Lower lobe of right lung (tissue), 2 donors: ENCODE measurements at places on chromosomes 6 and 20. TPM values are rescaled to one million over a fixed set of nuclear protein-coding genes. Genes with fewer than 3 reads are reported as not detected.

B3GALT4 gene
- total RNA-seq: 19.6 TPM

OR2H2 gene
- total RNA-seq: not detected

SAMD3 gene
- total RNA-seq: 5.5 TPM

CD40 gene
- 35.7 TPM for total RNA-seq

TREM1 gene
- 160 TPM for total RNA-seq

CAP2 gene
- 4.7 TPM for total RNA-seq

FGD2 gene
- total RNA-seq: 103 TPM

VWA7 gene
- total RNA-seq: 4.2 TPM

PPP1R16B gene
- 13.0 TPM for total RNA-seq

RBBP8NL gene
- 2.0 TPM for total RNA-seq

RRAGD gene
- 62.9 TPM for total RNA-seq

DNA sequence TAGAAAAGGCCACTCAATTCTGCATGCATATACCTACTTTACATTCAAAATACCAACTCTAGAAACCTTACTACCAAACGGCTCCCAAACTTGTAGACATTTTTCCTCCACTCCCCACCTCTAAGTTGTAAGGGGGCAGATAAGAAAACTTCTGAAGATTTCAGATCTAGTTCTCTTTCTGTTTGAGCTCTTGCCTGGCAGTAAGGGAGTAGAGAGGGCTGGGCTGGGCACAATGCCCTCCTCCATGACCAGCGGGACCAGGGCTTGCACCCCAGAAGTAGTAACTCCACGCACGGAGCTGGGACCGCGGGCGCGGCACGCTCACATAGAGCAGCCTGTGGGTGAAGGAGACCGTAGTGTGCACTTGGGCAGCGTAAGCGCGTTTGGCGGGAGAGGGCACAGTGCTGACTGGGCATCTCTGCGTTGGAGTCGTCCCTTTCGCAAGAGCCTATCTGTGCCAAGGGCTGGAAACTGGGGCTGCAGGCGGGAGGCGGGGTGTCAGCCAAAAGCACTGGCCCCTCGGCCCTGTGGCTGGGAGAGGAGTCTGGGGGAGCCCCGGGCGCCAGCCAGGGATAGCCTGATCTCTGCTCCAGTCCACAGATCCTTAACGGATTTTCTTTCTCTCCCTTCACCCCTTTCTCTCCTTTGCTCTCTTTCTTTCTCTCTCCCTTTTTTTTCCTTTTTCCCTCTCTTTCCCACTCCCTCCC lies 32.4 kb downstream of the PHACTR1 start:
- H3K36me3 ChIP-seq: no peaks in the 10 kb centered on the region
- no peak overlapping the region for H3K4me3 ChIP-seq
- no peaks in the 10 kb centered on the region for H3K4me1 ChIP-seq
- no peak for DNase-seq
- H3K27ac ChIP-seq: no peak overlapping the region
- peaks cover 51% of the 10 kb centered on the region for H3K27me3 ChIP-seq

- no peak overlapping the region for H3K27ac ChIP-seq
- DNase-seq: peak; percentile 56
- no peaks in the 10 kb centered on the region for H3K4me1 ChIP-seq
- no peaks in the 10 kb centered on the region for H3K36me3 ChIP-seq
- H3K27me3 ChIP-seq: peaks cover 23% of the 10 kb centered on the region
- H3K4me3 ChIP-seq: no peak overlapping the region
These were observed 289.6 kb downstream of the PREX1 start for GRCh38 chr20:48538058-48538825.

DNA sequence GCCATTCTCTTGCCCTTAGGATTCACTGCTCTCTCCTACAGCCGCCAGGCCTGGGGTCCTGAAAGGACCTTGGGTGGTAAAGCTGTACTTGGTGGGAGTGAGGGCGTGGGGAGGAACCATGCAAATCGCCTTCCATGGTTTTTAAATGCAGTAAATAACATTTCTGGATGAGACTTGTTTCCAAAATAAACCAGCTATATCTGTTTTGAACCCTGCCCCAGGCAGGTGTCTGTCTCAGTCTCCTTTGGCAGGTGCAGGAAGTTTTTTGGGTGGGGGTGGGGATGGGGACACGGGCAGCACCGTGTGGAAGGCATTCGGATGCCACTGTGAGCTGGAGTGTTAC lies 14.3 kb downstream of the ITPA start:
- H3K4me3 ChIP-seq: no peak overlapping the region
- no peaks in the 10 kb centered on the region for H3K27me3 ChIP-seq
- H3K36me3 ChIP-seq: peaks cover 46% of the 10 kb centered on the region
- no peak for DNase-seq
- H3K27ac ChIP-seq: no peak overlapping the region
- peaks cover 3% of the 10 kb centered on the region for H3K4me1 ChIP-seq

DNA sequence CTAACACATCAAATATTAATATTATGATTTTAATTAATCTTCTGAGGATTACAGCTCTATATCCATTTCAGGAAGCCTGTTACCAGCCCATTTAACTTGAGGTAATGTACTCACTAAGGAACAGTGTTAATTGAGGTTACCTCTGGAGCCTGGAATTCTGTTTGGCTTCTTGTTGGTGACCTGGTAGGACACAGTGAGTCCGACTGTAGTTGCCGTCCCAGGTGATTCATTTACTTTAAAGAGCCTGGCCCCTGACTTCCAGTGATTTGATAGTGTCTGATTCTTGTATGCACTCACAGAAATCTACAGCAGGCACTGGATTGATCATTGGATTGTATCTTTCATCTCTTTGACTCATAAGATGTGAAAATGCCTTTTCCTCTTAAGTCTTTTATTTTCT lies 34.0 kb downstream of the IGF2R start:
- peaks cover 11% of the 10 kb centered on the region for H3K4me1 ChIP-seq
- no peak overlapping the region for H3K27ac ChIP-seq

GRCh38 chr6:92701425-92702096 lies 717.8 kb downstream of the EPHA7 start:
- H3K27ac ChIP-seq: no peak overlapping the region
- no peaks in the 10 kb centered on the region for H3K36me3 ChIP-seq
- H3K4me1 ChIP-seq: no peaks in the 10 kb centered on the region

GRCh38 chr20:32510601-32511357 lies 74.4 kb downstream of the NOL4L start:
- no peaks in the 10 kb centered on the region for H3K36me3 ChIP-seq
- peaks cover 21% of the 10 kb centered on the region for H3K4me1 ChIP-seq
- peak overlapping the region; percentile 49 for H3K27ac ChIP-seq
- no peak for DNase-seq
- H3K27me3 ChIP-seq: no peaks in the 10 kb centered on the region

DNA sequence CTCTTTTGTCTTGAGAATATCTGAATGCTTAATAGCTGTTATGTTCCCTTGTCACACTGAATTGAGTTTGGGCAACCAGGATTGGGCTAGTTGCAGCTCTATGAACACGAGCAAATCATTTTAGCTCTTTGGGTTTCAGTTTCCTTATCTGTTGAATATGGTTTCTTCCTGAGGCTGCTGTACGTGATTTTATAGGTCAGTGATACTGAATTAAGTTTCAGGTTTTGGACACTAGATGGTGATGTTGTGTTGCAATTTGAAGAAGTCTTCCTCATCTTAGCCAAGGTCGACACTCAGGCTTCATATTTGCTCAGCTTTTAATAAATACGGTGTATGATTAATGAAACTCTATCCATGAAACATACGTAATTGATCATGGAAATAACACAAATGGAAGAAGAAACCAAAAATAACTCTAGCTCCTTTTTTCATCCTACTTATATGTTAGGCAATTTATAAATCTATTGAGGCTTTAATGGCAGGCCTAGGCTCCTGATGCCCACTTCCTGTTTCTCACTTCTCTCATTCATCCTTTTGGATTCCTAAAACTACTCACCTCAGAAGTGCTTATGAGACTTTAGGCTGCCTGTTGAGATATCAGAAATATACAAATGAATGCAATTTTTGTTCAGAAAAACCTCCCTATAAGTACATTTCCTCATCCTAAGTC lies 354.1 kb upstream of the MAP3K7 start:
- H3K36me3 ChIP-seq: no peaks in the 10 kb centered on the region
- H3K4me3 ChIP-seq: no peak overlapping the region
- H3K27ac ChIP-seq: no peak overlapping the region
- no peak for DNase-seq
- H3K27me3 ChIP-seq: no peaks in the 10 kb centered on the region
- no peaks in the 10 kb centered on the region for H3K4me1 ChIP-seq

DNA sequence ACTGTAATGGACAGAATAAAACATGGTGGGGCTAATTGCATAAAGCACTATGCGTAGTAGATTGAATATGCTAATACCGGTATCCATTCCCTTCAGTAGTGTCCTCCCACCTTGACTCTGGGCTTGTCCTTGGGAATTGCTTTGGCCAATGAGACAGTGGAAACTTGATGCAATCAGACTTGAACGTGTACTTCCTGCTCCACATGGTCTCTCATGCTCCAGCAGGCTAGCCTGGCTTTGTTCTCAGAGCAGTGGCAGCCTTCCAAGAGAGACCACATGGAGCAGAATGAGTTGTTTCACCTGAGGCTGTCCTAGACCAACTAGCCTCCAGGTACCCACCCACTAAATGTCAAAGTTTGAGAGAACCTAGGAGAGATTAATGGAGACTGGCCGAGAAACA lies 37.0 kb upstream of the BTBD3 start:
- DNase-seq: no peak
- H3K4me1 ChIP-seq: no peaks in the 10 kb centered on the region
- H3K27ac ChIP-seq: no peak overlapping the region
- no peaks in the 10 kb centered on the region for H3K36me3 ChIP-seq

GRCh38 chr6:45678285-45678607 lies 300.5 kb upstream of the SUPT3H start:
- H3K4me1 ChIP-seq: peaks cover 13% of the 10 kb centered on the region
- H3K27ac ChIP-seq: no peak overlapping the region
- H3K27me3 ChIP-seq: no peaks in the 10 kb centered on the region
- no peak for DNase-seq
- no peak overlapping the region for H3K4me3 ChIP-seq

DNA sequence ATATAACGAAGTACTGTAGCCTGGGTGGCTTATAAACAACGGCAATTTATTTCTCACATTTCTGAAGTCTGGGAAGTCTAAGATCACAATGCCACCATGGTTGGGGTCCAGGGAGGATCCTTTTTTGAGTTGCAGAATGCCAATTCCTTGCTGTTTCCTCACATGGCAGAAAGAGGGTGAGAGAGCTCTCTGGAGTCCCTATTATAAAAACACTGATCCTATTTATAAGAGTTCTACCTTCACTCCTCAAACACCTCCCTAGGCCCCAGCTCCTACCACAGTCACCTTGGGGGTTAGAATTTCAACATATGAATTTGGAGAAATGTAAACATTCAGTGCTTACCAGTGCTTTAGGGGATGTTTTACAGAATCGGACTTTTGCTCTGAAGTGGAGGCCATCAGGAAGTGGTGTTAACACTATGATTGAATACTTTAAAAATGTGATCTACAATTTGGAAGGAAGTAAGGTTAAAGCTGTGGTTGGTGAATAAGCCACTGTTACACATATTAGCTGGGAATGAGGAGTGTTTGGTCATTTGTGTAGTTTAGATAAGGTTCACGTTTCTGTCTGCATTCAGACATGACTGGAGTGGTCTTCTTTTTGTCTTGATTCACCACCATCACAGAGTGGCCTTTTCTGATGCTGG lies 79.9 kb upstream of the SPTLC3 start:
- no peak for DNase-seq
- H3K4me1 ChIP-seq: no peaks in the 10 kb centered on the region
- H3K27ac ChIP-seq: no peak overlapping the region
- H3K27me3 ChIP-seq: no peaks in the 10 kb centered on the region
